Activated CD8-positive, alpha-beta memory T cell treated with anti-CD3 and anti-CD28 coated beads, Interleukin-2, amount 10 ng/mL, durations not matched to agents 7 days and 5 days (primary cell): ENCODE measurements at places on chromosomes 3 and 15. TPM values are rescaled to one million over a fixed set of nuclear protein-coding genes. Genes with fewer than 3 reads are reported as not detected.

TMC3 gene
- total RNA-seq, result not detected

GRCh38 chr3:25683410-25683809 is 18.7 kb upstream of the TOP2B start:
- no peak for DNase-seq

GRCh38 chr3:194310060-194310835 is 40.9 kb downstream of the CPN2 start:
- no peak for DNase-seq

GRCh38 chr3:16290007-16290826 is 25.2 kb downstream of the OXNAD1 start:
- DNase-seq, result peak; percentile 74

DNA sequence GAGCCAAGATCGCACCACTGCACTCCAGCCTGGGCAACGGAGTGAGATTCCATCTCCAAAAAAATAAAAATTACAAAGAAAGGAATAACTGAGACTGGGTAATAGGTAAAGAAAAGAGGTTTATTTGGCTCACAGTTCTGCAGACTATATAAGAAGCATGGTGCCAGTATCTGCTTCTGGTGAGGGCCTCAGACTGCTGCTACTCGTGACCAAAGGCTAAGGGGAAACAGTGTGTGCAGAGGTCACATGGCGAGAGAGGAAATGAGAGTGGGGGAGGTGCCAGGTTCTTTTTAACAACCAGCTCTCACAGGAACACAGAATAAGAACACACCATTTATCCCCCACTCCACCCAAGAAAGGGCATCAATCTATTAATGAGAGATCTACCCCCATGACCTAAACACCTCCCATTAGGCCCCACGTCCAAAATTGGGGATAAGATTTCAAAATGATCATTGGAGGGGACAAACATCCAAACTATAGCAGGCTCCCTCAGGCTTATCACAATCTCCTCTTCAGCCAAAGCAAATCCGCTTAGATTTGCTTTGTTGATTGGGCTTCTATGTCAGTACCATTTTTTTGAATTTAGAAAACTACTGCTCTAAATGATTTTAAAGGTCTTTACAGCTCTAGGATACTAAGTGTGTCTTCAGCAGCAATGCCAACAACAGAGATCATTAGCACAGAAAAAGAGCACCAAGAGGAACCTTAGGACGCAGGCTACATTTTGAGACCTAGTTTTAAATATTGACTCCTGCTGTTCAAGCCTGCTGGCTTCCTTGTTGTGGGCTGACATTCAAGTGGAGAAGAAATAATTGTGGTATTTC is 84.2 kb upstream of the TBL1XR1 start:
- peak; percentile 44 for DNase-seq

SLC12A1 gene
- total RNA-seq, result not detected

DNA sequence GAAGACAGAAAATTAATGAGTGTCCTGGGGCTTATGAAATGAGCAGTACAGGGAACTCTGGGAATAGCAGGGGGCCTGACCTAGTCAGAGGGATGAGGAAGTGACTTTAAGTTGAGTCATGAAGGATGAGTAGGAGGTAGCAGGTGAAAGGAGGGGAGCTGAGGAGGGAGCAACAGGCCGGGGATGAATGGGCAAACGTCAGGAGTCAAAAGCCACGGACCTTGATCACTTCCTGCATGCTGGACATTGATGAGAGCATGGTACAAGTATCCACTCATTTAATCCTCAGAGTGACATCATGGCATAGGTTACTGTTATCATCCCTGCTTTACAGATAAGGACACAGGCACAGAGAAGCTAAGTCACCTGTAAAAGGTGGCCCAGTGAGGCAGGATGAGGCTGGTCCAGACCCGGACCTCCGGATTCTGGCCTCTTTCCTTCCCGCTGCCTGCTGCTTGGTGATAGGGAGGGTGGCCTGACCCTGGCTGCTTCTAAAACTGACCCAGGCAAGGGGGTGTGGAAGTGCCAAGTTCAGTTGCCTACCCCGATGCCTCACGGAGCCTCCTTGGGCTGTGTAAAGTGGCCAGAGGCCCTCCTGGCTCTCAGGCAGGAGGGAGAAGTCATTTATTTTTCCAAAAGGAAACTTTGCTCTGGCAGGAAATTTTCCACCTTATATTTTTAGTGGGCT is 7.6 kb downstream of the CORO2B start:
- DNase-seq, result no peak

GRCh38 chr3:194206320-194206719 is 70.4 kb downstream of the HES1 start:
- DNase-seq, result no peak

DNA sequence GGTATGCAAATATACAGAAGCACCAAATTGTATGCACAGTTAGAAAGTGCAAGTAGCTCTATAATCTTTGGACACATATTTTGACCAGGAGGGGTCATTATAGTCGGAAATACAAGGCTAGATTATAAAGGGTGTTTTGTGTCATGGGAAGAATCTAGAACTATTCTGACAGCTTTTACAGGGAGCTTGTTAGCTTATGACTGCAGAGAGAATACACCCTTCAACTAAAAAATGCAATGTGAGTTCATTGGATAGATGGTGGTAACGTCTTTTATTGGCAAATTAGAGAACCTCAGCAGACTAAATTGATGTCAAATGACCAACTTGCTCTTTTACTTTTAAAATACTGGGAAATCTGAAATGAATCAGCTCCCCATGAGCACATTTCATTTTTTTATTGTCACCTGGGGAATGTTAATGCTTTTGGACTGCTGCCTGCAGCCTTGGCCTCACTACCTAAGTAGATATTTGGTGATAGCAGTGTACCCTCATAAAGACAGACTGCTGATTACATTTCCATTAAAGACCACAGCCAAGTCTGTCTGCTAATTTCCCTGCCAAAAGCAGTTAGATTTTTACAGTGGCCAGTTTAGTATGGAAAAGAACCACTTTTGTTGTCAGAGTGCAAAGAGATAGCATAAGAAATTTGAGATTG is 515.9 kb upstream of the DPPA4 start:
- no peak for DNase-seq

GOLGA6A gene
- not detected for total RNA-seq
